NCI-H2081 (cell line): ENCODE measurements at places on chromosomes 1 and 21.
A peak's percentile ranks its signal among the peaks of the same experiment; 100 is the strongest.

- DNase-seq, result no peak
Observed at GRCh38 chr1:167262836-167263235, 42.1 kb downstream of the POU2F1 start.

DNA sequence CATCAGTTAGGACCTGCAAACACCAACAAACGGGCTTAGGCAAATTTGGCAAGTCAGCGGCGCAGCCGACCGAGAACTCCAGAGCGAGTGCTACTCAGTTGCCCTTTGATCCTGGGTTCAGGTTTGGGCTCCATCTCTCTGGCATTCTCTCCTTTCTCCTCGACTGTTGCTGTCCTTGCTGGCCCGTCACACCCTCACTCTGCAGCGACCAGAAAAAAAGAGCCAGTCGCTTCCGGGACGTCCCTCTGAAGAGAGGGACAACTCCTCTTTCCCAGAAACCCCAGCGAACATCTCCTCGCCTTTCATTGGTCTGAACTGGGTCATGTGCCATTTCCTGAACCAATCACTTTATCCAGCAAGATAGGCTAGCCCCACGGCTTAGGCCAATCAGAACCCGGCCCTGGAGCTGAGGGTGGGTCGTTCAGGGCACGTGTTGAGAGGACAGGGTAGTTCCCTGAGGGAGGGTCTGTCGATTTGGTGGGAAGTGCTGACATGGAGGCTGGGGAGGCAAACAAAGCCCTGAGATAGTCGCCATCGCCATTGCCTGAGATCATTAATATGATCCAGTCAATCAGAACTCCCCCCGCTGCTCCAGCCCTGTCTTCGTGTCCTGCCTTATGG is 113.7 kb downstream of the PTPRU start:
- DNase-seq, result no peak

DNA sequence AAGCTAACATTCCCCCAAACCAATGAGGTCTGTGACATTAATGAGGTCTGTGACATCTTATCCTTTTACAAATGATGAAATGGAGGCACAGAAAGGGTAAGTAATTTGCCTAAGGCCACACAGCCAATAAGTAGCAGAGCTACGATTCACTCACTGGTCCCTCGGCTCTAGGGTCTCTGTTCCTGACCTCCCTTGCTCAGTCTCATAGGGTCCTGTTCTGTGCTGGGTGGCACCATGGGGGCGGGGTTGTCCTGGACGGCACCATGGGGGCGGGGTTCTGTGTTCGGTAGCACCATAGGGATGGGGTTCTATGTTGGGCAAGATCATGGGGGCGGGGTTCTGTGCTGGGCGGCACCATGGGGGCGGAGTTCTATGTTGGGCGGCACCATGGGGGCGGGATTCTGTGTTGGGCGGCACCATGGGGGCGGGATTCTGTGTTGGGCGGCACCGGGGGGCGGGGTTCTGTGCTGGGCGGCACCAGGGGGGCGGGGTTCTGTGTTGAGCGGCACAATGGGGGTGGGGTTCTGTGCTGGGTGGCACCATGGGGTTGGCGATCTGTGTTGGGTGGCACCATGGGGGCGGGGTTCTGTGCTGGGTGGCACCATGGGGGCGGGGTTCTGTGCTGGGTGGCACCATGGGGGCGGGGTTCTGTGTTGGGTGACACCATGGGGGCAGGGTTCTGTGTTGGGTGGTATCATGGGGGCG is 55.6 kb downstream of the CLSTN1 start:
- DNase-seq, result no peak

DNA sequence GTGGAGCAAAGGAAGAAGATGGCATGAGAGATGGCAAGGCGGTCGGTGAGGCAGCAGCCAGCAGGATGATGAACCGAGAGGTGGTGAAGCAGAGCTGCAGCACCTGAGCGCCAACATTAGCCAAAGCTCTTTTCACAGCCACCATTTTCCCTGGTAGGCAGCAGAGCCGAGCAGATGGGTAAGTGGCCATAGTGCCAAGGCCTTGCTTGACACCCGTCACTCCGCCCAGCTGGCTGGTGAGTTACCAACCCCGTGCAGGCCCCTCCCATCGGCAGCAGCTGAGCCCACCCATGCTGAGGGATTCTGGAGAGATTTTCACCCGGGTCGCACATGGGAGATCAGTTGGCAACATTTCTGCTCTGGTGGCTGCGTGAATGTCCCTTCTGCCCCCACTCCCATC is 647.7 kb downstream of the PTPRU start:
- DNase-seq, result no peak

- DNase-seq, result no peak
Observed at GRCh38 chr1:109927911-109928321, 17.3 kb downstream of the CSF1 start.

- DNase-seq, result no peak
Observed at GRCh38 chr1:152699746-152700145, 1.6 kb downstream of the LCE2A start.

- no peak for DNase-seq
Observed at GRCh38 chr1:33460947-33461629, 11.4 kb upstream of the ZSCAN20 start.

GRCh38 chr1:152783095-152783494 is 3.0 kb upstream of the LCE1E start:
- DNase-seq, result no peak

GRCh38 chr1:23611601-23612327 is 52.5 kb upstream of the ID3 start:
- peak; percentile 66 for DNase-seq

GRCh38 chr1:21741206-21741605 is 41.7 kb downstream of the USP48 start:
- no peak for DNase-seq

DNA sequence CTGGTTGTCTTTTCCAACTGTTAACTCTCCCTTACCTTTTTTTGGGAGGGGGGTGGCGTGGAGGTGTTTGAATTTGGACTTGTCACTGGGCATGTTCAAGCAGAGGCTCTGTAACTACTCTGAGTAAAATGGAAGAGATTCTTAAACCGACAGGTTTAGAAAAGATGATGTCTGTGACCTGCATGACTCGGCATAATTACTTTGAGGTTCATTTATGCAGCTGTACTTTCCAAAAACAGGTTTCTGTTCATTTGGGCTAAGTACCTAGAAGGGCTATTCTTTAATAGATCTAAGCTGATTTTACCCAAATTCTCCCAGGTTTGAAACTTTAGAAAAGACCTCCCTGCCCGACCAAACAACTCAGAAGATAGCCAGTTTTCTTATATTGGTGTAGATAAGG is 80.3 kb downstream of the SLC35A3 start:
- DNase-seq, result no peak

- DNase-seq, result no peak
Observed at GRCh38 chr1:167629681-167630567, at the start of gene RCSD1. Gene RCSD1 (plus strand): TSS chr1:167630232. CDS start chr1:167630424, 192 bp downstream.

DNA sequence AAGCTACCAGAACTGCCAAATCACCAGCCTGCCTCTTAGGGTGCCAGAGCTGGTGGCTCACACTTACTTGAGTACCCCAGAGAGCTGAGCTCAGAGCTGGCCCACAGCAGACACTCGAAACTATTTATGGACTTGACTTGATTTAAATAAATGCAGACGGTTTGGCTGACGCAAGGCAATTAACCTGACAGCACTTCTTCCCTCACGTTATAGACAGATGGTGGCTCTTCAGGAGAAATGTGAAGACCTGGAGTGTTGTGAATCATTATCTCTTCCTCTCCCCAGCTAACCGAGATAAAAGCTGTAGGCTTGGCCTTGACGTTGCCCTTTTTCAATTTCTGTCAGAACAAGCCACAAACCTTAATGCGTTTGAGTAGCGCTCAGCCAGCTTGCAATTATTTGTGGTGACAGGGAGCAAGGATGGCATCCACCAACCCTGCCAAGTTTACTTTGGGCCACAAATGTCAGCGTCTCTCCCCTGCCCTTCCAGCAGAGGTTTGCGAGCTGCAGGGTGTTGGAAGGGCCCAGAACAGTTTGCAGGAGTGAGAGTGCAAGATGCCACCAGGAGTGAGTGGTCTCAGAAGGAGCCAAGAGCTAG is 34.0 kb upstream of the BCAR3 start:
- no peak for DNase-seq

DNA sequence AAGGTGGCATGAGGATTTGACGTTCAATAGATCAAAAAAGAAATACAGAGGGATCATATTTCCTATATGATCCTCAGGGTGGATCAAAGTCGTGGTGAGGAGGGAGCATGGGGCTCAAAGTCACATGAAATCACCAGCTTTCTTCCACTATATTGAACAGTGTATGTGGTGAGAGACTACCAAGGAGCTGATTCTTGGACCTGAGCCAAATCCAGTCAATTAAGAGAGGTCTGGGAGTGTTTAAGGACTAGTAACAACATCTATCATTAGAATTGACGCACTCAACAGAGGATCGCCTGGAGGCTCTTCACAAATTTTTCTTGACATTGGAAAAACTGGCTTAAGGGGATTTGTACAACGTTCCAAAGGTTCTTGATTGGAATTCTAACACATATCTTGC is 267.7 kb upstream of the PROX1 start:
- DNase-seq, result peak; percentile 10

- no peak for DNase-seq
Observed at GRCh38 chr1:85991261-85991660, 165.3 kb downstream of the COL24A1 start.

- no peak for DNase-seq
Observed at GRCh38 chr21:41656946-41657525, 109.8 kb downstream of the RIPK4 start.

DNA sequence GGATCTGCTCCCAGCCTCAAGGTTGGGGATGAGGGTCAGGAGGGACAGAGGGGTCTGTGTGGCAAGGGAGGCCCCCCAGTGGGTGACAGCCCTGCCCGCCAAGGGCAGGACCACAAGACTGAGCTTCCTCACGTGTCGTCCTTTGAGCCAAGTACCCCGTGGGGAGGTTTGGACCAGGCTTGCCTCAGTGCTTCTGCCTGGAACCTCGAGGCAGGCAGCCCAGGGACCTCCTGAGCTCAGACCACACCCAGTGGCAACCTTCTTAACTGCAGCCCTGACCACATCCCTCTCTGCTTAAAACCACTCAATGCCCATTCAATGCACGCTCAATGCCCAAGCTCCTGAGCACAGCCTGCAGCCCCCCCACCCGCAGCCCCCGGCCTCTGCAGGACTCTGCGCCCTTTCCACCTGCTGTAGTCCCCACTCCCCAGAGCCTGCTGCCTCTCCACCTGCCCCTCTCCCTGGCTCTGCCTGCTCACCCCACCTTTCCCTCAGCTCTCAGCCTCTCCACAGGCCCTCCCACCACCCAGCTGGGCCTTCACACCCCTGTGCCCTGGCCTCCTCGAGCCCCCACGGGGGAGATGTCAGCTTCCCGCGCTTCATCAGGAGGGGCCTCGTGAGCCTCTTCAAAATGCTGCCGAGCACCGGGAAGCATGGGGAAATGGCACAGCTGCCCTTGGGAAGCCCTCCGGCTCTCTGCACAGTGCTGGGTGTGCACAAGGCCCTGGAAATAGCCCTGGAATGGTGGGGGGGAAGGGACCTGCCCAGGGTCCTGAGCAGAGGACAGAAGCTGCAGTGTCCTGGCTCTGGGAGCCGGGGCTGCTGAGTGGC is 129.3 kb upstream of the VAMP3 start:
- no peak for DNase-seq

GRCh38 chr1:229095325-229095724 is 175.6 kb upstream of the RAB4A start:
- no peak for DNase-seq

GRCh38 chr1:43238085-43238484 is 31.7 kb upstream of the TMEM125 start:
- DNase-seq, result peak; percentile 10

- peak; percentile 8 for DNase-seq
Observed at GRCh38 chr1:96722161-96722922, 758 bp downstream of the PTBP2 start.

DNA sequence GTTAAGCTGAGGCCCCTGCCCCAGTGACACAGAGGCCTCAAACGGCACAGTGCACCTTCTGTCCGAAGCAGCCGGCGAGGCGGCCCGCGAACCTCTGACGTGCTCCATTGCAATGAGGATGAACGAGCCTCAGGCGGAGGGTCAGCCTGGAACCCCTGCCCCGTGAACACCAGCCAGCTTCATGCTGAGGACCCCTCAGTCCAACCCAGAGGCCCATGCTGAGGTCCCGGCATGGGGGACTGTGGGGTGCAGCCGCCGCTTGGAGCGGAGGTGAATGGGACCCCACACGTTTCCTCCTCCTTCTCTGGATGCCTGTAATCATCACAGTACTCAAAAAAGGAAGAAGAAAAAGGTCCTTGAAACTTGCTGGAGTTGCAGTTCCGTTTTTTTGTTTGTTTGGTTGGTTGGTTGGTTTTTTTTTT is 62.1 kb downstream of the PRKCZ start:
- DNase-seq, result no peak

DNA sequence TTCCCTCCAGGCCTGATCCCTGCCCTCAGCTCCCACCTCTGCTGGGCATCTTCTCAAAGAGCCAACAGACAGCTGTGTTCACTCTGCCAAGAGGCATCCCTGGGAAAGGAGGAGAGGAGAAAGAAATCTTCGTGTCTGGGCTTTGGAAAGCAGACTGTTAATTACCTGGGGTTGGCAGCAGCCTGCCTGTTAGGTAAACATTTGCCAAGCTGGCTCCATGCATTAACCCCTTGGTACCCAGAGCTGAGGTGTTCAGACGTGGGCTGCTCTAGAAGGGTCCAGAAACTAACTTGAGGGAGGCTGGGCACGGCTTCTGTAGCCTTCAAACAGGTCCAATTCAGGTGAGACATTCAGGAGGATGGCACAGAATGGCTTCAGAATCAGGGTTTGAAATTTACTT is 8.7 kb upstream of the EXTL1 start:
- DNase-seq, result peak; percentile 63

DNA sequence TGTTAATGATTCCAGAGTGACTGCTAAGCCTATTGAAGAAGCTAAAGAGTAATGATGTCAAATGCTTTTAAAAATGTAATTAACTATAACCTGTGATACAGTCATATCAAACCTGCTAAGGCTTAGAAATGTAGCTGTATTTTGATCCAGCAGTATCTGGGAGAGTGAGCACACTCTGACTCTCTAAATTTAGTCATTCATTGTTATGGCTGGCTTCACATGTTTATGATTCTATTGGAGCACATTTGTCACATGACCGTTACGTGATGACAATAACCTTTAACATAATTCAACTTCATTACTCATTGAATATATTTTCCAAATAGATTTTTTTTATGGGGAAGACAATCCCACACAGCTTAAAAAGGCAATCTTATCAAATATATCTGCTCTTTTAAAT is 587.1 kb downstream of the LMO4 start:
- no peak for DNase-seq

DNA sequence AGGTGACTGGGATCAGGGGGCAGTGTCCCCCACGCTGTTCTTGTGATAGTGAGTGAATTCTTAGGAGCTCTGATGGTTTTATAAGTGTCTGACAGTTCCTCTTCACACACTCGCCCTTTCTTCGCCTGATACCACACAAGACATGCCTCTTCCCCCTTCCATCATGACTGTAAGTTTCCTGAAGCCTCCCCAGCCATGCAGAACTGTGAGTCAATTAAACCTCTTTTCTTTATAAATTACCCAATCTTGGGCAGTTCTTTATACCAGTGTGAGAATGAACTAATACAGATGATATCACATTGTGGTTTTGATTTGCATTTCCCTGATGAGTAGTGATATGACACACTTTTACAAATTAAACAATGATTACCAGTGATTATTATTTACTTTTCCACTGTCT is 229.9 kb downstream of the AKT3 start:
- no peak for DNase-seq

- DNase-seq, result peak; percentile 75
Observed at GRCh38 chr21:25039461-25040380, 567.6 kb downstream of the MRPL39 start.

GRCh38 chr1:214966346-214966745 is 116.2 kb upstream of the KCNK2 start:
- no peak for DNase-seq

GRCh38 chr1:36309397-36309796 is 3.2 kb downstream of the SH3D21 start:
- DNase-seq, result no peak

- no peak for DNase-seq
Observed at GRCh38 chr1:181451661-181452230, 31.6 kb upstream of the CACNA1E start.
